ENCODE measurements at places on chromosomes 12 and 14. TPM values are rescaled to one million over a fixed set of nuclear protein-coding genes. Genes with fewer than 3 reads are reported as not detected.

DNA sequence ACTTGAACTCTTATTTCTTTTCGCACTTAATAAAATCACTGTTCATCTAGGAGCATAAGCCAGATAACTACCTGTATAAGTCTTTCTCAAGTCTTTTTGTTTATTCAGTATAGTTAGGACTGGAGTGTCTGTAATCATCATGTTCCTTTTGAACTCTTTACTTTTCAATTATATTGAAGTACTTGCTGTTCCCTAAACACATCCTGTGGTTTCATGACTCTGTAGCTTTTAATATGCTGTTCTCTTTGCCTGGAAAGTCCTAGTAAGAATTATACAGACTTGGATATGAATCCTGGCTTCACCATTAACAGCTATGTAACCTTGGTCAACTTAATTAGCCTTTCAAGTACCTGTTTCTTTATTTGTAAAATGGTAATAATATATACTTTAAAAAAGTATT, 88.2 kb downstream of the CCDC91 start:
- DNase-seq = no peak
- H3K4me1 ChIP-seq = peaks cover 16% of the 10 kb centered on the region
- no peak overlapping the region for H3K27ac ChIP-seq

DNA sequence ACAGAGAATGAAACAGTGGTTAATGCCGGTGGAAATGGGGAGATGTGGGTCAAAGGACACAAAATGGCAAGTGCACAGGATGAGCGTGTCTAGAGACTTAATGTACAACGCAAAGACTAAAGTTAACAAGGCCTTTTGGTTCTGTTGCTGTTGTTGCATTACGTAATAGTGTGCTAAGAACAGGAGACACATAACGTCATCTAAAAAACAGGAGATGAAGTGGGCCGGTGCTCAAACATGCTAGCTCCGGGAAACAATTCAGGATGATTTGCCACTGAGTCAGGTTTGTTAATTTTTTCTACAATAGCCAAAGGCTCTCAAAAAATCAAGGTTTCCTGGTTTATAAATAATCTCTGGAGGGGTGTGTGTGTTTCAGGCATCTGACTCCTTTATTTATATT, 55.5 kb downstream of the ETV6 start:
- no peaks in the 10 kb centered on the region for H3K36me3 ChIP-seq
- no peak for DNase-seq
- no peak overlapping the region for H3K27ac ChIP-seq
- H3K4me3 ChIP-seq = no peak overlapping the region

GRCh38 chr14:59455411-59455810, 9.8 kb downstream of the GPR135 start:
- DNase-seq = no peak
- H3K36me3 ChIP-seq = peaks cover 30% of the 10 kb centered on the region
- peaks cover 6% of the 10 kb centered on the region for H3K27me3 ChIP-seq
- no peak overlapping the region for H3K4me3 ChIP-seq
- no peaks in the 10 kb centered on the region for H3K4me1 ChIP-seq

- peaks cover 74% of the 10 kb centered on the region for H3K4me1 ChIP-seq
- peak overlapping the region; percentile 99 for H3K4me3 ChIP-seq
- no peaks in the 10 kb centered on the region for H3K27me3 ChIP-seq
- DNase-seq = no peak
- peak overlapping the region; percentile 100 for H3K27ac ChIP-seq
These were observed 1.1 kb downstream of the SMIM10L1 start for GRCh38 chr12:11171969-11172675.

DNA sequence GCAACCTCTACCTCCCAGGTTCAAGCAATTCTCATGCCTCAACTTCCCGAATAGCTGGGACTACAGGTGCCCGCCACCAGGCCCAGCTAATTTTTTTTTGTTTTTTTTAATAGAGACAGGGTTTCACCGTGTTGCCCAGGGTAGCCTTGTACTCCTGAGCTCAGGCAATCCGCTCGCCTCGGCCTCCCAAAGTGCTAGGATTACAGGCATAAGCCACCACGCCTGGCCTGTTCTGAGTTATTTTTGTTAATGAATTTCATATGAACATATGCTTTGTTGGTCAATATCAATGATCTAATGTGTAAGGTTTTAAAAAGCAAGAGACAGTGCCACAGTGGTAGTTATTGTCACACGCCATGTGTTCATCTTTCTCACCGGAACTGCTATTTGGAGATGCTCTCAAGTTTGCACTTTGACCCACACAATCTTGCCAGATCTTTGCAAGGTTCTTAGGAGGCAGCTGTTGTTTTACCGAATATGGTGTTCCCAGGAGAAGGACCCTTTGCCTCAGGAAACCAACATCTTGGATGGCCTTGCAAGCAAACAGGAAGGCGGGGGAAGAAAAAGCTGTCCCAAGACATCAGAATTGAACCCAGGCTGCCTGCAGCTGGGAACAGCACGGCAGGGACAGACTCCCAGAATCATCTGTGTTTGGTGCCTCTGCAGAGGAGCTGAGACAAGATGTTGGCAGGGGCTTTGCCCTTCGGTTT, 30.0 kb downstream of the GALNT16 start:
- H3K36me3 ChIP-seq = no peaks in the 10 kb centered on the region
- peaks cover 4% of the 10 kb centered on the region for H3K27me3 ChIP-seq
- H3K4me1 ChIP-seq = no peaks in the 10 kb centered on the region
- no peak overlapping the region for H3K27ac ChIP-seq
- no peak for DNase-seq

- H3K27me3 ChIP-seq = no peaks in the 10 kb centered on the region
- no peak overlapping the region for H3K4me3 ChIP-seq
- no peaks in the 10 kb centered on the region for H3K36me3 ChIP-seq
- H3K27ac ChIP-seq = no peak overlapping the region
- no peak for DNase-seq
- peaks cover 5% of the 10 kb centered on the region for H3K4me1 ChIP-seq
These were observed 247.6 kb downstream of the TMEM121 start for GRCh38 chr14:105774001-105774400.

HOXC10 gene
- not detected for total RNA-seq

CHST11 gene
- 26.8 TPM for total RNA-seq

LHX5 gene
- total RNA-seq = not detected

POU6F1 gene
- total RNA-seq = 49.7 TPM

DNA sequence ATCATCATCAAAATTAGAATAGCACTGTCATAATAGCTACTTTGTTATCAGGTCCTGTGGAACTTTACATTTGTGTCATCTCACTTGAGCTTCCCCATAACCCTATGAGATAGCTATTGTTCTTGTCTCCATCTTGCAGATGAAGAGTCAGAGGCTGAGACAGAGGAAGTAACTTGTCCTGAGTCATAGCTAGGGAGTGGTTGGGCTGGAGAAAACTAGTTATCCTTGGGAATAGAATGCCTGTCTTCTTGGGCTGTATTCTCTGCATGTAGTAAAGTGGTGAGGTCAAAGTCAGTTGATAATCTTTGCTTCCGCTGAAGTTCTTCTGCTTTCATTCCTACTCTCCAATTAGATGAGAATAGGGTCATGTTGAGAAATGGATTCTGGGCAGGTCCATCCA, 117.0 kb downstream of the SMOC1 start:
- peaks cover 14% of the 10 kb centered on the region for H3K27me3 ChIP-seq
- no peak overlapping the region for H3K4me3 ChIP-seq
- H3K36me3 ChIP-seq = no peaks in the 10 kb centered on the region
- DNase-seq = no peak
- no peak overlapping the region for H3K27ac ChIP-seq
- no peaks in the 10 kb centered on the region for H3K4me1 ChIP-seq

DNA sequence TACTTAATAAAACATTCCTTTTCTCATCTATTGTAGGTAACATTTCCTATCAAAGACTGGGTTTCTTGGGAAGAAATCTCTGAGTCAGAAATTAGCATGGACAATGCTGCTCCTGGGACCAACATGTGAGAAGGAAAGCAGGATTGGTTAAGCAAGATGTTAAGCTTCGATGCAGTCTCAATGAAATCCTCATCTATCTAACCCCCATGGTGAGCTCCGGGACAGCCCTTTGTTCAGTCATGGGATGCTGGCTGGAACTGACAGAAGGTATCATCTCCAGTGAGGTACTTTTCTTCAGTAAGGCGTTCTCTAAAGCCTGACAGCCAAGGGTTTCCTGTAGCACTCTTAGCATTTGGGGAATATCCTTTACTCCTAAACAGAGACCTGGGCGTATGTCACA, 82.8 kb upstream of the SINHCAF start:
- no peaks in the 10 kb centered on the region for H3K27me3 ChIP-seq
- no peak overlapping the region for H3K4me3 ChIP-seq
- DNase-seq = no peak
- no peaks in the 10 kb centered on the region for H3K4me1 ChIP-seq

DNA sequence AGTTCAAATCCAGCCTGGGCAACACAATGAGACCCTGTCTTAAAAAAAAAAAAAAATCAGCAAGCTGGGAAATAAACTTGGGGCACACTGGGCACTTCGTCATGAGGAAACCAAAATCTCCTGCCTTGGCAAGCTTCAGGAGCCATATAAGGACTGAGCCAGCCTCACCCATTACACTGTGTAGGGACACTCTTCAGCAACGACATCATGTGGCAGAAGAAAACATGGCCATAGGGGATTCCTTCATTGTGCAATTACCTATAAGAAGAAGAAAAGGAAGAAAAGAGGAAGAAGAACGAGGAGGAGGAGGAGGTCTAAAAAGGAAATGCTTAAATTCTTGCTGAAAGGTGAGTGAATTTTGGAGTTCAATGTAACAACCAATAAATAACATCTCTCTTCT, 26.1 kb upstream of the IFNG start:
- no peak for DNase-seq
- no peaks in the 10 kb centered on the region for H3K27me3 ChIP-seq
- no peak overlapping the region for H3K27ac ChIP-seq
- no peaks in the 10 kb centered on the region for H3K36me3 ChIP-seq

- H3K4me3 ChIP-seq = no peak overlapping the region
- no peak for DNase-seq
- no peaks in the 10 kb centered on the region for H3K4me1 ChIP-seq
These were observed 79.9 kb upstream of the CCDC175 start for GRCh38 chr14:59656473-59656872.

DNA sequence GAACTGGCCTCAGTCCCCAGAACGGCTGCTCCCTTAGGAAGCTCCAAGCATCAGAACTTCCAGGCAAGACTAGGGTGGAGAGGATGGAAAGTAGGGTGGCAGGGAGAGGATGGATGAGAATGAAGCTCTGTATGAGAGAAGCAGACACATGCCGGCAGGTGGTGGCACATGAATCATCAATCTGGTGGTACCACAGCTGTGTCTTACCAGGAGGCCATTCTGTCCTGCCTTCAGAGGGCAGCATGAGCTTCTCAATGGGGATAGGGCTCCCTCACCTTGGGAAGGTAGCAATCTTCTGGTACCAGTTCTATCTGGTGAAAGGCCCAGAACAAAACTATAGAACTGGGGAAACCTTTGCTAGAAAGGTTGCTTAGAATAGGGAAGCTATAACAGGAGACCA, 55.4 kb upstream of the PYGL start:
- H3K4me1 ChIP-seq = no peaks in the 10 kb centered on the region
- H3K4me3 ChIP-seq = no peak overlapping the region
- no peak overlapping the region for H3K27ac ChIP-seq
- no peaks in the 10 kb centered on the region for H3K27me3 ChIP-seq

DNA sequence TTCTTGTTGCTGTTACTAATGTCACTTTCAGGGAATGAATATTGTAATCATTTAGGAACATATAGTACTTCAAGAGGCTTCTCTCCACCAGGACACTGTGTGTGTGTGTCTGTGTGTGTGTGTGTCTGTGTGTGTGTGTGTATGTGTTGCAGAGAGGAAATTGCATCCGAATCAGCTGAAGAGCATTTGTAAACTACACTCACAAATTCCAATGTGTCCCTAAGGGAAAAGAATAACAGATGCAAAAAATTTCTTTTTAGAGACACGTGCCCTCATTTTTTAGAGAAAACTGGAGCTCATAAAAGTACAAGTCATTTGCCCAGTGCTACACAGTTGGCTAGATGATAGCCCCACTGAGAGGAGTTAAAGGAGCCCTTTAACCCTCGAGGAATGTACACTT, 168.8 kb downstream of the ANO4 start:
- no peak overlapping the region for H3K27ac ChIP-seq
- H3K36me3 ChIP-seq = no peaks in the 10 kb centered on the region
- no peak overlapping the region for H3K4me3 ChIP-seq
- no peaks in the 10 kb centered on the region for H3K4me1 ChIP-seq
- H3K27me3 ChIP-seq = peaks cover 3% of the 10 kb centered on the region
- no peak for DNase-seq

PROX2 gene
- total RNA-seq = 0.75 TPM

DNA sequence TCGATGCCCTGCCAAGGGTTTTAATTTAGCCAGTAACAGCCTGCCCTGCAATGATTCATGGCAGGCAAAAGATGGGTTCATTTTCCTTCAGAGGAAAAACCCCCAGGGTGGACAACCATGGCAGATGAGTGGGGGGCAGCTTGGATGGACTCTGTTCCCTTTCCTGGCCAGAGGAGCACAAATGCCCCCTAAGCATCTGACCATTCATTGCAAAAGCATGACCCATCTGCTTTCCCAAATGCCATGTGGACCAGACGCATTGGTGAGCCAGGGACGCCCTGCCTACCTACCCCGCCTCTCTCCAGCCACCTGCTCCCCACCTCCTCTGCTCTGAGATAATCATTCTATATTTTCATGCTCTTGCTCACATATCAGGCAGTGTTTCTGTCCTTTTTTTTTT, 281.9 kb downstream of the DPF3 start:
- no peaks in the 10 kb centered on the region for H3K27me3 ChIP-seq
- DNase-seq = no peak
- H3K27ac ChIP-seq = no peak overlapping the region

GRCh38 chr12:69900720-69901131, 75.7 kb downstream of the MYRFL start:
- peaks cover under 1% of the 10 kb centered on the region for H3K4me1 ChIP-seq
- H3K27ac ChIP-seq = no peak overlapping the region
- H3K27me3 ChIP-seq = peaks cover 3% of the 10 kb centered on the region

DNA sequence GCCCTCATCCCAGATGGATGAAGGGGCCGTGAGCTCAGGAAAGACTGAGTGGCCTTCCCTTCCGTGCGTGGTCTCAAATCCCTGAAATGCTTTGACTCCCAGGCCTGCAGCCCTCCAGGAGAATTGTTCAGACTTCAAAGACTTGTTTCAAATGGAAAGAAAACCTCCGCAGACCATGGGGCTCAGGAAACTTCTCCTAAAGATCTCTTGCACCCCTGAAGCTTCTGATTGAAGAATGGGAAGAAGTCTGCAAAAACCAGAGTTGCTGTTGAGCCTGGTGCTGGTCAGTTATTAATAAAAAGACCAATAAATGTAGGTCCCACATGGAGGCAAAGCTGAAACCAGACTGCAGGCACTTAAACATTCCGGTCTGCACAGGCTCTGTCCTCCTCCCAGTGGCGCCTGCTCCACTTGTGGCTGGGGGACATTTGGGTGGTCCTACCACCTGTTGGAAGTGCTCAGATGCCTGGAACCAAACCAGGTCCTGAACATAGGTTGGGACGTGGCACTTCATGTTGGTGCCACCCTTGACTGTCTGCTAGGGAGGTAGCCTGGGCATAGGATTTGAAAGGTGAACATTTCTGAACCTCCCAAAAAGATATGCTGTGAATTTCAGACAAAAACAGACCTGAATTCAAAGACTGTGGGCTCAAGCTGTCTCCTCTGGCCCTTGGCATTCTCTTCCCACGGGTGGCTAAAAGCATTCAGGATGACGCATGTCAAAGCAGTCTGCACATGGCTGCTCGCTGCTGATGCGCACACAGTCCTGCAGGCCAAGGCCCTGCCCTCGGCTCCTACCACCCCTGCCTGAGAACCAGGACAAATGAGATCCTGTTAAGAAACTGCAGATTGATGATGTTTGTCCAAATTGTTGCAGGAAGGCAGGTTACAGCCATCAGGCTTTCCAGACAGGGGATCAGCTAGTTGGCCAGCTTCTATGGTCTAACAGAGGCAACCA, 36.2 kb upstream of the MEG3 start:
- no peaks in the 10 kb centered on the region for H3K36me3 ChIP-seq
- H3K4me1 ChIP-seq = peaks cover 2% of the 10 kb centered on the region
- no peak overlapping the region for H3K4me3 ChIP-seq

E2F7 gene
- not detected for total RNA-seq

RNASE4 gene
- not detected for total RNA-seq
